IPS-NIHi11 (cell line): ENCODE measurements at places on chromosomes 6 and 20.

- DNase-seq: no peak
These were observed 201.9 kb downstream of the PLCB4 start for GRCh38 chr20:9270831-9271230.

- no peak for DNase-seq
These were observed 197.1 kb downstream of the TAF4 start for GRCh38 chr20:61868466-61869090.

- DNase-seq: no peak
These were observed 201.2 kb downstream of the GMDS start for GRCh38 chr6:2044192-2044591.

- DNase-seq: no peak
These were observed 305.5 kb downstream of the QKI start for GRCh38 chr6:163720005-163720404.

DNA sequence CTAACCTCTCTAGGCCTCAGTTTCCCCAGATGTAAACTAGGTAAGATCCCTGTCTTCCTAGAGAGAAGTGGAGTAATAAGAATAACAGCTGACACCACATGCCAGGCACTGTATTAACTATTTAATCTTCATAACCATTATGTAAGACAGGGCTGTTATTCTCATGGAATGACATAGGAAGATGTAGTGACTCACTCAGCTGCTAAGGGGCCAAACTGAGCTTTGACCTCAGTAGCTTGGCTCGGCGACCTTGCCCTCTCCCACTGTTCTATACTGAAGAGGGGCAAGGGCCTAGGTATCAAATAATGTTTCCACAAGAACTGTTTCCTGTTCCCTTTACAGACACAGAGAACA is 2.9 kb upstream of the MDGA1 start:
- no peak for DNase-seq

GRCh38 chr6:95228636-95229035 is 348.7 kb upstream of the MANEA start:
- no peak for DNase-seq

- DNase-seq: no peak
These were observed 223.0 kb downstream of the NFATC2 start for GRCh38 chr20:51319522-51319921.

GRCh38 chr6:13881621-13882165 is 43.1 kb upstream of the RNF182 start:
- no peak for DNase-seq
